CD14-positive monocyte (primary cell): ENCODE measurements at places on chromosomes 11 and 22.

GRCh38 chr11:119515771-119516400 is 92.9 kb upstream of the THY1 start:
- no peak for DNase-seq

DNA sequence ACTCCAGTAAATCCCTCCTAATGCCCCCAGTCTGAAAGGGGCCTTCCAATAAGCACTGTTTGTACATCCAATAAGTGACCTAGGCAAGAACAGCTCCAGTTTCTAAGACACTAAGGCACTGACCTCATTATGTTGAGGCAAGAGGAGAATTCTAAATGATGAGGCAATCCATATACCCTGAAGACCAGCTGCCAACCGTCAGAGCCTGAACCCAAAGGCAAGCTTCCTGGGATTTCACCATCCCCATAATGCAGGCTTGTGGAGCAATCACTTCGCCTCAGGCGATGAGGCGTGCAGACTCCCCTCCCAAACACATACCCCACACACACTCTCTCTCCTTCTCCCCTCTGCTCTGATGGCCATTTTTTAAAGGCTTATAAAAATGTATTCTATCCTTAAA is 49.5 kb downstream of the LGR4 start:
- peak; percentile 17 for DNase-seq

- no peak for DNase-seq
These were observed 259.5 kb upstream of the POU2AF2 start for GRCh38 chr11:110986016-110986415.

DNA sequence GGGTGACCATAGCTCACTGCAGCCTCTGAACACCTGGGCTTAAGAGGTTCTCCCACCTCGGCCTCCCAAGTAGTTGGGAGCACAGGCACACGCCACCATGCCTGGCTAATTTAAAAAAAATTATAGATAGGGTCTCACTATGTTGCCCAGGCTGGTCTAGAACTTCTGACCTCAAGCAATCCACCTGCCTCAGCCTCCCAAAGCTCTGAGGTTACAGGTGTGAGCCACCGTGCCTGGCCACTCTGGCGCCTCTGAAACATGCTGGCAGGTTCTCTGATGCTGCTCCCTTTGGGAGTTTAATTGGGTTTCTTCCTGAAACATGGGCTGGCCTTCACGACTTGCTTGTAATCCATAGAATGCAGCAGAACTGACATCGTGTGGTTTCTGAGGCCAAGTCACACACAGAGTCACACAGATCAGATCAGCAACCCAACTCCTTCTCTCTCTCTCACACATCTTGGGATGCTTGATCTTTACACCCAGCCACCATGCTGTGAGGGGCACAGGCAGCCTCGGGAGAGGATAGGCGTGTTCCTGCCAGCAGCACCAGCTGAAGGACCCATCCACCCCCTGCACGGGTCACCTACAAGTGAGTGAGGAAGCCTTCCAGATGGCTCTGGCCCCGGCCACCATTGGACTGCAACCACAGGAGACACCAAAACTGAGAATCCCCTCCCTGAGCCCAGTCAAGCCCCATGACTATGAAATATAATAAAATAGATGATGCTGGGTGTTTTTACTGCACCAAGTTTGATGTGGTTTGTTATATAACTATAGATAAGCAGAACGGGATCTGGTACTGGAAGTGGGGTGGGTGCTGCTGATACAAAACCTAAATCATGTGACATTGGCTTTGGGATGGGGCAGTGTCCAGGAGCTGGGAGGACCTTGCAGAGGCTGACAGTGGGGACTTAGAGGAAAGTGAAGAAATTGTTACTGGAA is 3.1 kb upstream of the GSC2 start:
- DNase-seq, result no peak

DNA sequence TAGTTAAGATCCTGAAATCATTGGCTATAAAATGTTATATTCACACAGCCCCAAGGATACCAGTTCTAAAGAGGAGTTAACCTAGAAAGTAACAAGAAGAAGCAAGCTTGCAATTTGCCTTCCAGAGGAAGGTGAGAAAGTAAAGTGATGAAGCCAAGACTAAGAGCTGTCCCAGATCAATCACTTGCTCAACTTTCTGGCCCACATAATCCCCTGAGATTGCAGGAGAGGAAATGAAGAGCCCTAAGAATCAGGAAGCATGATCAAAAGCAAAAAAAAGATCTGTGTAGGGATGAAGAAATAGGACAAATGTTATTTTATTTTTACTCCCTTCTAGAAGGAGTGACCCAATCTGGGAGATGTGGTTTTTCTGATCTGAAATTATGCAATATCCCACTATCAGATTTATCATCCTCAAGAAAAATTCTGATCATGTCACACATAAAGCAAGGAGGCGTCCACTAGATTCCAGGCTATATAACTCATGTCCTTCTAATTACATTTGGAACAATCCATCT is 180.3 kb upstream of the GUCY1A2 start:
- DNase-seq, result no peak

- DNase-seq, result no peak
These were observed 3.9 kb downstream of the DBX1 start for GRCh38 chr11:20156280-20156875.

- no peak for DNase-seq
These were observed 175.7 kb upstream of the API5 start for GRCh38 chr11:43135966-43136534.

DNA sequence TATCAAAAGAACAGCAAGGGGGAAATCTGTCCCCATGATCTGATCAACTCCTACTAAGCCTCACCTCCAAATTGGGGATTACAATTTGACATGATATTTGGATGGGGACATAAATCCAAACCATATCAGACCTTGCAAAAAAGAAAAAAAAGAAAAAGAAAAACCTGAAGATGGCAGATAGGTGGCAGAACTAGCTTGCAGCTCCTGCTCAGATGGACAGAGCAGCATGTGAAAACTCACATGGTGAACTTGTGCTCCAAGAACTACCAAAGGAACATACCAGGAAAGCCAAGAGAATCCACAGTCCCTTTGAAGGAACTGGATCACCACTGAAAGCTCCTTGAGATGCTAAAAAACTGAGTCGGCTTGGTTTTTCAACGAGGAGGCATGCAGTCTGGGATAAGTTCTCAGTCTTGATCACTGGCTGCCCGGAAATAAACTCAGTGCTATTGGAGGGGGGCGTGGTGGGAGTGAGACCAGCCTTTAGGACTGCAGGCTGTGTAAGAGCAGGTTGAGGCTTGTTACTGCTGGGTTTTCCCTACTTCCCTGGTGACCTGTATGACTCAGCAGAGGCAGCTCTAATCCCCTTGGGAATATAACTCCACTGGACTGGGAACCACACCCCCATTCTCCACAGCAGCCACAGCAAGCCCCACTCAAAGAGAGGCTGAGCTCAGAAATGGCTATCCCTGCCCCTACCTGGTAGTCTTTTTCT is 358.3 kb upstream of the ARHGAP42 start:
- no peak for DNase-seq

- no peak for DNase-seq
These were observed 68.9 kb downstream of the CSTPP1 start for GRCh38 chr11:47005441-47005840.

- DNase-seq, result no peak
These were observed 24.5 kb upstream of the BLID start for GRCh38 chr11:122140500-122140899.

GRCh38 chr11:1290052-1291040 is 19.1 kb downstream of the TOLLIP start:
- DNase-seq, result no peak

- DNase-seq, result no peak
These were observed 548 bp downstream of the FDXACB1 start for GRCh38 chr11:111878385-111878848.

DNA sequence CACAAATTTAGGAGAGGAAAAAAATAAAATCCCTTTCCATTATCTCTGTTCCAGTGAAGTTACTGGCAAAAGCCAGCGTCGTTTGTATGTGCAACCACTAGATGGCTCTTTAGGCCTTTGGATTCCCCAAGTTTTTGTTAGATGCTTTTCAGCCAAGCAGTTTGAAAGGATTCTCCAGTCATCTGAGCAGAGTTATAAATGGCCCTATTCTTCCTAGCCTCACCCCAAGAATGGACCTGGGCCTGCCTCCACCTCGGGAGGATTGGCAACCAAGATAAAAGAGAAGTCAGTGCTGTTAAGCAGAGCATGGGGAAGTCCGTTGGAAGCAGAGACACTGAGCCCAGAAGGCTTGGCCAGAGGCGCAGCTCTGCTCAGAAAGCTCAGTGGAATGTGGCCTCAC is 15.4 kb downstream of the FAM181B start:
- no peak for DNase-seq

DNA sequence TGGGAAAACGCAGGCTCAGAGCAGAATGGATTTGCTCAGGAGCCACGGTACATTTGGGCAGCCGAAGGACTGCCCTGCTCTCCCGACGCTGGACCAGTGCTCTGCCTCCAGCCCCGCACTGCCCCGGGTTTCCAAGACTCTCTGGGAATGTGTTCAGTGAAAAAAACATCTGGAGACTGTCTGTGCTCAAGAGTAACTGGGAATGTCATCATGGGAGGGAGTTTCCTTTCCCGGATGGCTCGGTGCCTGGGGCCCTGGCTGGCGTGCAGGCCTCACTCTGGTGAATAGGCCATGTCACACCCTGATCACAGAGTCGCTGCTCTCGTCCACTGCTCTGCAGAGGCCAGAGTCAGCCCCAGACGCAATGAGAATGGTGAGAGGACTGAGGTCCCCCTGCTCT is 9.8 kb upstream of the APOL6 start:
- no peak for DNase-seq

DNA sequence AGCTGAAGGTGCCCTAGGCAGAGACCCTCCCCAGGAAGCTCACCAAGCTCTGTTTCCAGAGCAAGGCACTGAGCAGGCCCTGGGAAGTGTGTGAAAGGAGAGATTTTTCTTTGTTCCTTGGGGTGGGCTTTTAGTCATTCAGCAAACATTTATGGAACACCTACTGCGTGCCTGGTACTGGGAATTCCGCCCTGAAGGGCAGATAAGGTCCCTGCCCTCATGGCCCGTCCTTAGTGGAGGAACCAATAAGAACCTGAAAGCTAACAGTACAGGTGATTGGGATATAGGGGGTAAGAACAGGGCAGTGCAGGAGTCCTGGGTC is 3.9 kb downstream of the TMEM134 start:
- no peak for DNase-seq

DNA sequence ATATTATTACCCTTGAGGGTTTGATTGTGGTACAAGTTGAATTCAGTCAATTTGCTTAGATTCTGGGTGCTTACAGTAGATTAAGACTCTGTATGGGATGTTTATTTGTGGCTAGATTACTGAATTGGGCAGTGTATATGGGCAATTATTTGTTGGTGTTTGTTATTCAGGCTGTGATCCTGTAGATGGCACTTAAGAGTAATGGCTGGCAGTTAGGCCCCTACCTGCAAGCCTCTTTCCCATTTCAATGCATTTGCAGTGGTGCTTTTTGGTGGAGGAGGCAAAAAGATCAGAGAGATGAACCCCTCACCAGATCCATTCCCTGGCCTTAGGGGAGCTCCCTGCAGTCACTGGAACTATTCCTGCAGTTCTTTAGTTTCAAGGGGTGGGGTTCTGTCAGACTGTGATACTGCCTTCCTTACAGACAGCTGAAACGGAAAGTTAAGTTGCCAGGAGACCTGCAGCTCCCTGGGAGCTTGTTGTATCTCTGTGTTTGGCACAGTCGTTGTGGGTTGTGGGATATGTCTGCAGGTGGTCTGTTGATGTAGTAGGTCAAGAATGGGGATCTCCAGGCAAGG is 199.5 kb downstream of the AASDHPPT start:
- DNase-seq, result no peak

- DNase-seq, result no peak
These were observed 172.0 kb downstream of the UVRAG start for GRCh38 chr11:75986966-75987365.

- DNase-seq, result peak; percentile 78
These were observed 26.4 kb downstream of the YWHAH start for GRCh38 chr22:31970490-31971444.

GRCh38 chr11:94504689-94505293 is 7.5 kb upstream of the C11orf97 start:
- peak; percentile 58 for DNase-seq

GRCh38 chr11:119218141-119218878 is 12.2 kb downstream of the CBL start:
- DNase-seq, result peak; percentile 46

DNA sequence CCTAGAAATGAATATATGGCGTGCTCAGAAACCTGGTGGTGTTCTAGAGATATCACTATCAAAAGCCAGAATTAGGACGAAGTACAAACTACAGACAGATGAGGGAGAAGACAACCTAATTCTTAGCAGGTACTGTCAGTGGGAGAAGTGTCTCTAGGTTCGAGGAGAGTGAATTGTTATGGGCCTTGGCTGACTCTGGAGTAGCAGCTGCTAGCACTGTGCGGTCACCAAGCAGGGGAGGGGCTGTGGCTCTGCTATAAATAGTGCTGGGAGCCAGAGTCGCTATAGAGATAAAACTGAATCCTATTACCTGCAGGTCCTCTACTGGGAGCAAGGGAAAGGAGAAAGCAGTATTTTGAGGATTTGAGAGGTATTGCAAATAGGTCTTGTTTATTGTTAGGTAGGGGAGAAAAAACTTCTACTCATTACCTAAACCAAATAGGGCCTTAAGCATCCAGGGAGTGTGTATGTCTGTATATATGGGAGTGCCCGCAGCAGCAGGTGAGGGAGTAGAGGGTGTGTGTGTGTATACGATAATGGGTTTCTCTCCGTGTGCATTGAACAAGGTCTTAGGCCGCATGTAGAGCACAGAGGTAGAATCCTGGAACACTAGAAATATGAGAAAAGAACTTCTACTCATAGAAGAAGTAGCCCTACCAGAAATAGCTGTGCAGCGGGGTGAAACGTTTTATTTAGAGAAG is 2.2 kb downstream of the MADD start:
- DNase-seq, result no peak

GRCh38 chr22:30858976-30859713 is 109.4 kb downstream of the MORC2 start:
- DNase-seq, result no peak

GRCh38 chr11:3225826-3226750 is 6.1 kb downstream of the MRGPRE start:
- DNase-seq, result peak; percentile 56

DNA sequence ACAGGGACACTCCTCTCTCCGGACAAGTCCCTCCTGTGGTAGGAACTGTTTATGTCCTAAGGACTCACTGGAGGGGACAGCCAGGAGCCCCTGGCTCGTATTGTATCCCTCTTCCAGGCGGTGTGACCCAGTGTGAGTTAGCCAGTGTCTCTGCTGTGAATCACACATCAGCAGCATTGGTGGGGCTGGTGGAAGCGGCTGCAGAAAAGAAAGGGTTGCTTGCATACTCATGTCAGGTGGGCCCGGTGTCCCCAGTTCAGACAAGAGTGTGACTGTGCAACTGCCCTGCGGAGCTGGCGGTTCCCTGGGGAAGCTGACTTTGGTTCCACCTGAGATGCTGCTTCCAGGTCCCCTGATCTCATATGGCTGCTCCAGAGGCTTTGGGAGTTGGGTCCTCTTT is 99.4 kb downstream of the ZBTB16 start:
- DNase-seq, result no peak
